HT1080 (cell line): ENCODE measurements at places on chromosomes 6 and 20.

DNA sequence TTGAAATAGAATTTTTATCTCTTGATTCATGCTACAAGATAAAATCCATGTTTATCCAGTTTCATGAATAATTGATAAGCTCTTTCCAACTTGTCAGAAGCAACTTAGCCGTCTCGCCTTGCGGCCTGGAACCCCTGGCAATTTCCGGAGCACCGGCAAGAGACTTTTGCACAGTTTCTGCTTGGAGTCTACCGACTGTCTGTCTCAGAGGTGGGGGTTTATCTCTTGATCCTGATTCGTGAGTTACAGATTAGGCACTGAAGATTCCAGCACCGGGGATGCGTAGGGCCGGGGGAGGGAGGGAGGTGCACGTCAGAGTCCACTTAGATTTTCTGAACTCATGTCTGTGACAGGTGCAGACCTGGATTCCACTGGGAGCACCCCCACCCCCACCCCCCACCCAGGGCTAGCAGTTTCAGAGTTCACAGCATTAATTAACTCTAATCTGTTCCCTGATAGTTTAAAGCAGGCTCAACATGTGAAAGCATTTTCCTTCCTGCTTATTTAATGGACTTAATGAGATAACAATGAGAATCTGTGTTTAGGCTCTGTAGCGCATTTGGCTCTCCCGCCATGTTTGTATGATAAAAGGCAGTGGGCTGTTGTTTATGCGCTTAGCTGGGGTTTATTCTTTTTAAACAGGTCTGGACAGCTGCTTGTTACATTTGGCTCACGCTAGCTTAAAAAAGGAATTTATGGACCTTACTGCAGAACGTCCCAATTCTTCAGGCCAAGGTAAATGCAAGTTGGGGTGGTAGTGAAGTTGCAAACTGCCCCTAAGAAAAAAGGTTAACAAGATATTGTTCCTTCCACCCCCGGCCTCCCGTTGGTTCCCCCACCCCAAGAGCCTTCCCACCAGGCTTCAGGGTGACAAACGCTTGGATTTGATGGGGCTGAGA lies 8.1 kb upstream of the APCDD1L start:
- no peak for DNase-seq

DNA sequence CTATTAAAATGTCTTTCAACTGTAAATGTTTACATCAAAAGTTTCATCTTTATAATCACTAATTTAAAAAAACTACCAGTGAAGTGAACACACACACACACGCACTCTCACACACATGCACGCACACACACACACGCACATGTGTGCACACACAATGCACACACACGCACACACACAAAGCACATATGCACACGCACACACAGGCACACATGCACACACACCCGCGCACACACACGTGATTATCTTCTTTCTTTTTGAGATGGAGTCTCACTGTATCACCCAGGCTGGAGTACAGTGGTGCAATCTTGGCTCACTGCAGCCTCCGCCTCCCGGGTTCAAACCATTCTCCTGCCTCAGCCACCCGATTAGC lies 80.0 kb upstream of the FRMD1 start:
- DNase-seq = no peak

DNA sequence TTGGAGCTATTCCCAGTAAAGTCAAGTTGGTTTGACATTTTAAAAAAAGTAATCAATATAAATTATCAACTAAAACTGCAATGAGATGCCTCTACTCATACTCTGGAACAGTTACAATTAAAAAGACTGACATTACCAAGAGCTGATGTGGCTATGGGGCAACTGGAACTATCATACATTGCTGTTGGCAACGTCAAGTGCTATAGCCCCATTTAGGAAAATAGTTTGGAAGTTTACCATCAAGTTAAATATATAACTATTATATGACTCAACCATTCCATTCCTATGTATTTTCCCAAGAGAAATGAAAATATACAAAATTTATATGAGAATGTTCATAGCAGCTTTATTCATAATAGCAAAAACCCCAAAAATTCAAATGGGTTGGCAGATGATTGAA lies 111.4 kb upstream of the HDGFL1 start:
- no peak for DNase-seq

- DNase-seq = peak; percentile 25
Observed at GRCh38 chr6:151679081-151679480, 128.4 kb upstream of the ESR1 start.

- DNase-seq = no peak
Observed at GRCh38 chr6:69933239-69933638, 66.9 kb downstream of the COL19A1 start.

DNA sequence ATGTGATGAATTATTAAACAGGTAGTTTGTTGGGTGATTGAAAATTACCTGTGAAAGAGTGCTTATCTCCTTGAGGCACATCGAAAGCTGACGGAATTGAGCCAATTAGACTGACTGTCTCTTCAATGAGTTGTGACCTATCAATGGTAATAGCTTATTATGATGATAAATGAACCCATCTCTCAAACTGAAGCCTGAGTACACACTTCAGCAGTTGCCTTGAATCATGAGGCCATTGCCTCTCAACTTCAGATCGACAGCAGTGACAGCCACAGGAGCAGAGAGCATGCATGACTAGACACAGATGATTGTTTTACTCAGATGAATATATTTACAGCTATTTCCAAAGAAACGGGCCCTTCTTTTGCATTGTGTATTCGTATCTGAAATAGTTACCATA lies 323.9 kb downstream of the LAMA2 start:
- DNase-seq = no peak

DNA sequence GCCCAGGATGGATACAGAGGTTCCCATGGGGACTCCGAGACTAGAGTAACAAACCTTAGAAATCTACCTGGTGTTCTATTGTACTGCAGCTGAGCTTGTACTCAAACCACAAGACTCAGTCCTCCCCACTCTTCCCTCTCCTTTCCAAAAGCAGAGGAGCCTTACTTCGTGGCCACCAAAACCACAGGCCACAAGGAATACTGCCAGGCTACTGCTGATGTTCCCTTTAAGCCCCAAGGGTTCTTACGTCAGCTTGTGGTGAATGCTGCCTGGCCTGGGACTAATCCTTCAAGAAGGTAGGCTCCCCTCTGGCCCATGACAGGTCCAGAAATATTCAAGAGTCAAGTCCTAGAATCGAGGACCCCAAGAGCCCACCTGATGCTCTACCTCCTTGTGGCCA lies 10.5 kb upstream of the DEFB128 start:
- peak; percentile 15 for DNase-seq

DNA sequence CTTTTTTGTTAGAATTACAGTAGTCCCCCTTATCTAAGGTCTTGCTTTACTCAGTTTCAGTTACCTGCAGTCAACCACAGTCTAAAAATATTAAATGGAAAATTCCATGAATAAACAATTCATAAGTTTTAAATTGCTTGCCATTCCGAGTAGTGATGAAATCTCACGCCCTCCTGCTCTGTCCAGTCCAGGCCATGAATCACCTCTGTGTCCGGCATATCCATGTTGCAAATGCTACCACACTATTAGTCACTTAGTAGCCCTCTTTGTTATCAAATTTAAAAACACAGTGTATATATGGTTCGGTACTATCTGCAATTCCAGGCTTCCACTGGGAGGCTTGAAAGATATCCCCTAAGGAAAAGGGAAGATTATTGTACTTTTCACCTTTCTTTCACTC lies 164.6 kb upstream of the FAM83B start:
- peak; percentile 70 for DNase-seq

DNA sequence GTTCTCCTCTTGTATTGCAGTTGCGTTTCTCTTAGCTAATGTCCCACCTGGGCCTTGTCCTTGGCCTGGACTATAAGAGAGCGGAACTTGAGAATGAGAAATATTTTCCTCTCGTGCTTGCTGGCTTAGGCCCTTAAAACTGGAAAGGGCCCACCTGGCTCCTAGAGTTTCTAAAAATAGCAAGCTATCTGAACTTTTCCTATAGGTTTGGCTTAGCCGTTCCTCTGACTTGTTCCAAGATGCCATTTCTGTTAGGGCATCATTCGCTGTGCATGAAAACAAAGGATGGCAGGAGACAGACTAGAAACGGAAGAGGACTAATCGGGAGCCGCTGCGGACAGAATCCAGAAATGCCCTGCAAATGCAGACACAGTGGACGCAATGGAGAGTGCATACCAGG lies 4.5 kb downstream of the RIPOR3 start:
- DNase-seq = no peak

DNA sequence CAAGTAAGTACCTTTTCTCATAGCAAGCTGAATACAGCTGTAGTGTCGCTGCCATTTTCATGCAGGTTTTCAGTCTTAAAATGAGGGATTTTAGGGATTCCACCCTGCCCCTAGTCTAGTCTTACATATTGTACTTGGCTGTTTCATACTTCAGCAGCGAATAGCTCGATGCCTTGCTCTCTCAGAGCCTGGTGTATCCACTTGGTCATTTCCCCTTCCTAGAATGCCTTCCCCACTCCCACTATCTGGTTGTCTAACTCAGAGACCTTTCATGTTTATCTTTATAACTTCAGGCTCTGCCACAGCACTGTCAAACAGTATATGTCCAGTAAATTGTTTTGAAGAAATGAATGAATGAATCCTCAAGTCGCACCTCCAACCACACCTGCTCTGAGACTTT lies 21.1 kb upstream of the IPCEF1 start:
- DNase-seq = no peak

- no peak for DNase-seq
Observed at GRCh38 chr6:109484122-109484521, 1.1 kb upstream of the ZBTB24 start.

DNA sequence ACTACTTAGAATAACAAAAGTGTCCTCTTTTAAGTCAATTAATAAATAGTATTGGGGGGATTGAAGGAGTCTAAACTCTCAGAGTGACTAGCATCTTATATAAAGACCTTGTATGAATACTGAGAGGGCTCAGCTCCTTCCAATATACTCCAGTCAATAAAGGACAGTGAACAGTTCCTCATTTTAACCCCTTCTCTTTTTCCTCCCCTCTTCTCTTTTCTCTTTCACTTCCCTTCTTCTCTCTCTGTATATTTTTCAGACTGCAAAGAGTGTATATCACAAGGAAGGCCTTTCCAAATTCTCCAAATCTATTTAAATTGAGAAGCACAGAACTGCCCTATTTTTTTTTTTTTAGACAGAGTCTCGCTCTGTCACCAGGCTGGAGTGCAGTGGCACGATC lies 99.5 kb downstream of the CD164 start:
- DNase-seq = no peak

GRCh38 chr6:134701301-134701700 lies 248.6 kb downstream of the ALDH8A1 start:
- no peak for DNase-seq

GRCh38 chr20:60054716-60055634 lies 96.8 kb downstream of the CDH26 start:
- DNase-seq = no peak

- peak; percentile 88 for DNase-seq
Observed at GRCh38 chr6:7617801-7618764, 28.1 kb downstream of the SNRNP48 start.

- DNase-seq = no peak
Observed at GRCh38 chr20:40156600-40157317, 532.3 kb downstream of the MAFB start.

GRCh38 chr6:4309540-4309939 lies 174.2 kb upstream of the ECI2 start:
- no peak for DNase-seq

- DNase-seq = no peak
Observed at GRCh38 chr6:41371461-41371991, 36.1 kb downstream of the NCR2 start.

GRCh38 chr6:75526502-75527127 lies 33.0 kb upstream of the FILIP1 start:
- DNase-seq = peak; percentile 47

GRCh38 chr6:44250718-44251123 lies 3.8 kb downstream of the HSP90AB1 start:
- no peak for DNase-seq

GRCh38 chr6:113654396-113654795 lies 202.7 kb upstream of the MARCKS start:
- DNase-seq = peak; percentile 96

DNA sequence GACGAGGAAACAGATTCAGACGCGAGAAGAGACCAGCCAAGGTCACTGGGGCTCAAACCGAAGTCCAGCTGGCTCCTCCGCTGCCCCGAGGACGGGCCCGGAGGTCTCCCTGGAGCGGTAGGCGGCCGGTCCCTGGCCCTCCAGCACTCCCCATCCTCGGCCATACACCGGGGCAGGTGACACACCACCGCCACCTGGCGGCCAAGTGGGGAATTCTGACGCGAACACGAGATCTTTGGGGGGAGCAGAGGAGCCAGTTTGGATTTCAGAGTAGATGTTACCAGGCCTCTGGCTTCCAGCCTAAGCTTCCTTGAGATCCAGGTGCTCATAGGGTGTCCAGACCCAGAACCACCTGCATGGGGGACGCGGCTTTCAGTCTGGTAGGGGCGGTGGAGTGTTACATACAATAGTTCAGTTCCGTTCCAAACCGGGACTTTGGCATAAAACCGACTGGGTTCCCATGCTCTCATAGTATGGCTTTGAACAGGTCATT lies 16.1 kb downstream of the BPIFB1 start:
- peak; percentile 38 for DNase-seq

DNA sequence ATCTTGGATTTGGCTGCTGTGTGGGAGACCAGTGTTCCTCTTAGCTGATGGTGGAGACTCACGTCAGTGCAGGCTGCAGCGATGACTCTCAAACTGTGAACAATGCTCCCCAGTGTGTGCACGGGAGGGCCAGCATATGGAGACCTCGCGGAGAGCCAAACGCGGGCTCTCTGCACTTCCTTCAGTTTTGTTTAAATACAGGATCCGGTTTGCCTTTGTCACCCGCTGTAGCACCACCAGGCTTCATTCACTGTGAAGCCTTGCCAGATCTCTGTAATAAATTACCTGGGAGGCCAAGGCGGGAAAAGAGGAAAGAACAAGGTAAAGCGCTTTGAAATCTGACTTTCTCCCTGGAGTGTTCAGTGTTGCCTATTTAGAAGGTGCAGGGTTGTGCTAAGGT lies 30.7 kb upstream of the TMEM14A start:
- peak; percentile 24 for DNase-seq

DNA sequence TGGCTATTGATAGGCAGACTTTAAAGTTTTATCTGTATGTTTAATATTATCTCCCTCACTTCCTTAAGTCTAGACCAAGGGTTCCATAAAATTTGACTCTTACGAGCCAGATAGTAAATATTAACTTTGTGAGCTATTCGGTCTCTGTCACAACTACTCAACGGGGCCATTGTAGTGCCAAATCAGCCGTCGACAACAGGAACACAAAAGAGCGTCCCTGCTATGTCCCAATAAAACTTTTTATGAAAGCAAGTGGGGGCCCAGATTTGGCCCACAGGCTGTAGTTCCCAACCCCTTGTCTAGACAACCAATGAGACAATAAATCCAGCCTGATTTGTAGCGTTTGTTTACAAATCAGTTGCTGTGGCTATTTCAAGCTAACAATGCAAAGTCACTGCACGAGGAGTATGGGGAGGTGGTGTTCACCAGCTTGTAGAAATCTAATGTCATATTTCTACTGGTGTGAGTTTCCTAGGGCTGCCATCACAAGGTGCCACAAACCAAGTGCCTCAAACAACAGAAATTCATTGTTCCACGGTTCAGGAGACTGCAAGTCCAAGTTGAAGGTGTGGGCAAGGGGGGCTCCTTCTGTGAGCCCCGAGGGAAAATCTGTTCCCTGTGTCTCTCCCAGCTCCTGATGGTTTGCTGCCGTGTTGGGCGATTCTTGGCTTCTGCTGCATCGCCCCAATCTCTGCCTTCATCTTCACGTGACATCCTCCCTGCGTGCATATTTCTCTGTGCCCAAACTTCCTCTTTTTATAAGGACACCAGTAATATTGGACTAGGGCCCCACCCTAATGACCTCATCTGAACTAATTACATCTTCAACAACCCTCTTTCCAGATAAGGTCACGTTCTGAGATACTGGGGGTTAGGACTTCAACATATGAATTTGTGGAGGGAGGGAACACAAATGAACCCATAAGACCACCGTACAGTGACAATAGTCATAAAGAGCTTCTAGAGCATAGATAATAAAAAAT lies 356.0 kb upstream of the JARID2 start:
- DNase-seq = no peak
